8988T (cell line): ENCODE measurements at places on chromosomes 5 and 9.

GRCh38 chr5:16713386-16713928 lies 96.7 kb upstream of the RETREG1 start:
- no peak for DNase-seq

- no peak for DNase-seq
These were observed 685.0 kb downstream of the SLCO4C1 start for GRCh38 chr5:101611039-101611438.

DNA sequence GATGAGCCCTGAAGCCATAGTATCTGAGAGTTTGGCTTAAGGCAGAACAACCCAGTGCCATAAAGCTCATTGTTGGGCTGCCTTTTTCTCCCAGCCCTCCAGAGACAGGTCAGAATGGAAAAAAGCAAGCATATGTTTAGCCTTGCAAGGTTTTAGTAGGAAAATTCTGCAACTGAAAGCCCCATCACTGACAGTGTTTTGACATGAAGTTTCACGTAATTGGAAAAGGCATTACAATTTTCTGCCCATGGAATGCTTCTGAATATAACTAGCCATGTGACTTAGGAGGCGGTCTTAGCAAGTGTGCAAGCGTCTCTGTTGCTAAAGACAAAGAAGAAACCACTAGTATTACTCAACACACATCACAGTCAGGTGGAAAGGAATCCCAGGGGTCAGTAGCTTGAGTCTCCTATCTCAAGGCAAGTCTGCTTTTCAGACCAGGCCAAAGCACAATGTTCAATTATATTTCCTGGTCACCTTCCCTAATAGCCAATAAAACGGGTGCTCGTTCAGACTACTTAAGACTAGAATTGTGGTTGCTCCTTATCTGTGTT lies 117.6 kb downstream of the CARTPT start:
- no peak for DNase-seq

DNA sequence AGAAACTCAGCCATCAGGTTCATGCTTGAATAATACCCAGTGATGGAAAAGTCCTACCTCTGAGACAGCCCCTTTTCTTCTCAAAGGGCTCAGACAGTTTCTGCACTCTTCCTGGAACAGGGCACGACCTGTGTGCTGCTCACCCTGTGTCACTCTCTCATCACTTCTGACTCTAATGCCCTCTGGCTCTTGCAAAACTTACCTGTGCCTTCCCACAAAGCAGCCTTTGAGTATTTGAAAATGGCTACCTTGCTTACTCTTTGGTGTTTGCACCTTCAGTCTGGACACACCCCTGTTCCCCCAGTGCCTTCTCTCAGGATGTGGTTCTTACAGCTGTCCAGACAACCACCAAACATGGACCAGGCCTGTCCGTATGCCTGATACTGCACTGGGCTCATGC lies 171.4 kb downstream of the GRIA1 start:
- DNase-seq, result no peak

DNA sequence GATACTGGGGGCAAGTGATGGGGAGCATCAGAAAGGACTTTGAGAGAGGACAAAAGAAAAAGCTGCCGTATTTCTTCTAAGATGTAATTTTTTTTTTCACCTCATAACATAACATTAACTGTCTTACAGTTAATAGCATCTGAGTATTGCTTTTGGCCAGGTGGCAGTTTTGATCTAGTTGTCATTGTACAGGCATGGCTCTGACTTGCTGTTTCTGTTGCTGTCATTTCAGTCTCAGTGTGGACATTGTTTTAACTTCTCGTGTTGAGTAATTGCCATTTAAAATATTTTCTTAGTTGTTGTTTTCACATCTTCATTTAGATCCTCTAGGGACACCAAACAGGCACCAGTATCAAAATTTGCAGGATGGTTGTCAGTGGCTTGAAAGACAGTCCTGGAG lies 12.4 kb downstream of the SMAD5 start:
- no peak for DNase-seq

DNA sequence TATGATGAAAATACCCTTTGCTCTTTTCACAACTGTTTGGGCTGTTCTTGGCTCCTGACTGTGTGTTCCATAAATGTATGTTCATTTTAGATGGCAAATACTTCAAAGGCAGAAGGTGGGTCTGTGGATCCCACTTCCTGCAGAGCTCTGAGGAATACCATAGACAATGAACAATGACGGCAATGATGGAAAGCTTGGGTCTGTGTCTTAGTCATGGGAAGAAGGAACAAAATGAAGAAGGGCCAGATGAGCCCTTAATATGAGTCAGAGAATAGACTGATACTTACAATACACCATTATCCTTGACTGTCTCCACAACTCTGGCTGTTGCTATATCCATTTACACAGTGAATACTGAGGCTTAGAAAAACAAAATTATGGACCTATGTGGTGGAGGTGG lies 126.0 kb downstream of the SLIT3 start:
- DNase-seq, result no peak

GRCh38 chr5:131262953-131263541 lies 806 bp upstream of the CDC42SE2 start:
- DNase-seq, result no peak

DNA sequence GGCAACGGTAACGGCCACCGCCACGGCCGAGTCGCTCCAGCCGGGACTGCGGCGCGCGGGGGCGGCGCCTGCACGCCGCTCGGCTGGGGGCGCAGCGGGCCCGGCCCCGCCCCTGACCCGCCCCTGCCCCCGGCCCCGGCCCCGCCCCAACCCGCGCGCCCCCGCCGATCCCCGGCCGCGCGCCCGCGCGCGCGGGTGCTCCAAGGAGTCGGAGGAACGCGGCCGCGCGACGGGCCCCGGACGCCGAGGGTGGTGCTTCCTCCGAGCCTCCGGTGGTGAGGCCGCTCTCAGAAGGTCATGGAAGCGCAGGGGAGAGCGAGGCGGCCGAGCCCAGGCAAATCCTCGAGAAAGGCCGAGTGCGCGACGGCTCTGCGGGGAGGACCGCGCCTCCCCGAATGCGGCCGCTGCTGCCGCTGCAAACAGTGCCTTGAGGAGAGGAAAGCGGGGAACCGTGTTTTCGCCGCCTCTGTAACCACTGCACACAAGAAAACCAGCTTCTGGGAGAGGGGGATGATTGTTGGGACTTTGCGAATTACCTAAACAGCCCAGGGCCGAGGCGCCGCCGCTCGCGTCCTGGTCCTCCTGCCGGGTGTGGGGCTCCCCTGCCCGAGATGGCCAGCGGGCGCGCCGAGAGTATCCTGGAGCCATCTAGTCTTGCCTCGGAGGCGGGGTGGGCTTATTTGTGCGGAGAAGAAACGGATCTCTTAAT lies at the start of gene LIFR:
LIFR (minus strand) TSS at position 48 of the 709 bp plus-strand sequence. CDS start 25,999 bp downstream, outside the sequence.
- peak; percentile 85 for DNase-seq
